Head of caudate nucleus (tissue), 42 donors: ENCODE measurements at places on chromosomes 12 and 14.

DNA sequence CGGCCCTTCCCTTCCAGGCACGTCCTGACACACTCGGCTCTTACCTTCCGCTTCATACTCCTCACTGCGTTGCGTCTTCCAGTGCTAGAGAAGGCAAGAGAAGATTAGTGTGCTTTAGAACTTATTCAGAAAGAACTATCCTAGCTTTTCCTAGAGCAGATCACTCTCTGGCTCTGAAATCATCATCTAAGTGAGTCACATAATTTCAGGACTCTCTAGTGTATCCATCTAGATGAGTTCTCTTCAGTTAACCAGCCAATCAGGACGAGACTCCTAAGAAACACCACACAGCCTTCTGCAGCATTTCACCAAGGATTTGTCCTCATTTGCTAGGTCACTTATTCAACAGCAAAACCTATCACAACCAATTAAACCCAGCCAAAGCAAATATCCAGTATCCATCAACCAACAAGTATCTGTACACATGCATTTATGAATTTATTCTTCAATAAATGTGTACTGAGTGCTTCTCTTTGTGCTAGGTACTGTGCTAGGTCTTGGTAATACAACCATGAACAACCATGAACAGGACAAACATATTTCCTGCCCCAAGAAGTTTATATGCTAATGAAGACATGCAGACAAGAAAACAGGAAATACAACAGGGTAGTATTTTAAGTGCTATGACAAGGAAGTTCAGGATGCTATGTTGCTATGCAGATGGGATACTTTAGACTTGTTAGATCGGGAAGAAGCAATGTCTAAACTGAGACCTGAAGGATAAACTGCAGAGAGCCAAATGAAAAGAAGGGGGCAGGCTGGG lies 52.1 kb downstream of the NIN start:
- no peak for DNase-seq

DNA sequence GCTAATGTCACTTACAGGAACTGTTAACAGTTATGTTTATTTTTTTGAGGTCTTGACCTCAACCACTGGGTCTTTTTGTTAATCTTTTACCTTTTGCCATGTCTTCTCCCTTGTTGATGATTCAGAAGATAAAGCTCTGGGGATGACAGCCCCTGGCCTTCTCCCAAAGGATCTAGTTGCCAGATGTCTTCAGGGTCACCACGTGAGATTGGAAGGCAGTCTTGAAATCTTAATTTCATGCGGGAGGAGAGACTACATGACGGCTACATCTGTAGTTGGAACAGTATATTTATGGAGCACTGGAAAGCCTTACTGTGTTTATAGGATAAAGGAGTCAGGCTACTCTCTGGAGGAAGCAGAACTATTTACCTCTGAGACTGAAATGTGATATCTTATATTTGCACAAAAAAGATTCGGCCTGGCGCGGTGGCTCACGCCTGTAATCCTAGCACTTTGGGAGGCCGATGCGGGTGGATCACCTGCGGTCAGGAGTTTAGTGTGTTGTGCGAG lies 5.6 kb downstream of the MLEC start:
- no peak for DNase-seq

- DNase-seq: no peak
Observed at GRCh38 chr14:22099942-22100763, 426.5 kb upstream of the OR4E1 start.

DNA sequence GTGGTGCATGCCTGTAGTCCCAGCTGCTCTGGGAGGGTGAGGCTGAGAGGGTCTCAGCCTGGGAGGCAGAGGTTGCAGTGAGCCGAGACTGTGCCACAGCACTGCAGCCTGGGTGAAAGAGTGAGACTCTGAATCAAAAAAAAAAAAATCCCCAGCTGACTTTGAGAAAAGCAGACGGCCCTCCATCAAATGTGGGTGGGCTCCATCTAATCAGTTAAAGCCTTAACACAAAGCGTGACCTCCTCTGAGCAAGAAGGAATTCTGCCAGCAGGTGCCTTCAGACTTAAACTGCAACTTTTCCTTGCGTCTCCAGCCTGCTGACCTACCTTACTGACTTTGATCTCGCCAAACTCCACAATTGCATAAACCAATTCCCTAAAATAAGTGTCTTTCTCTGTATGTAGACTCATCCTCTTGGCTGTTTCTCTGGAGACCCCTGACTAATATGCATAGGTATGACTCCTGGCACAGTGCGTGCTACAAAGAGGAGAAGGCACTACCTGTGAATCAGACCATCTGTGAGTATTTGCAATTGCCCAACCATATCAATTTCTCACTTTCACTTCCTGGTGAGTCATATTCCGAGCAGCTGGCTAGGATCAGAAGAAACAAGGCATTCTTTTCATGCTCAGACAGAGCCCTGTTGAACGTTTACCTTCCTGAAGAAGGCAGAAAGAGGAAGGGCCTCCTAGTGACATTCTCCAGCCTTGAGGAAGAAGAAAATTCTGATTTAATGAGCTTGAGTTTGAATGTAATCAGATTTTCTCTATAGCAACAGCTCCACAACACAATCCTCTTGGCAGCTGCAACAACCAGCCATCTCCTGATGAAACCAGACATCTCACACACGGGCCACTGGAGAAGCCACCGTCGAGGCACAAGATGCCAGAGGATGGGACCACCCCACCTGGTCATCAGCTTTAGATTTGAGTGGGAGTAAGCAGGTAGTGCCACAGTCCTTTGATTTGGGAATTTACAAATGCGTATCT lies 54.3 kb downstream of the CLMN start:
- no peak for DNase-seq

- no peak for DNase-seq
Observed at GRCh38 chr14:22538671-22539228, 50.3 kb downstream of the DAD1 start.

DNA sequence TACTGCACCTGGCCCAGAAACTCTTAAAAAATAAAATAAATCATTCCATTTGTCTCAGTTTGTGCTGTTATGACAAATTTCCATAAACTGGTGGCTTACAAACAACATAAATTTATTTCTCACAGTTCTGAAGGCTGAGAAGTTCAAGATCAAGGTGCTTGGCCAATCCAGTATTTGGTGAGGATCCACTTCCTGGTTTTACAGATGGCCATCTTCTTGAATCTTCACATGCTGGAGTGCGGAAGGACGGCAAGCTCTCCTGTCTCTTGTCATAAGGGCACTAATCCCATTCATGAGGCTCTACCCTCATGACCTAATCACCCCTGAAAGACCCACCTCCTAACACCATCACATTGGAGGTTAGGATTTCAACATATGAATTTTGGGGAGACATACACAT lies 29.9 kb upstream of the MYBPC1 start:
- no peak for DNase-seq

- DNase-seq: no peak
Observed at GRCh38 chr14:77044783-77045237, 16.3 kb upstream of the IRF2BPL start.
